ENCODE measurements at places on chromosomes 7 and 10. TPM values are rescaled to one million over a fixed set of nuclear protein-coding genes. Genes with fewer than 3 reads are reported as not detected.

- peaks cover 11% of the 10 kb centered on the region for H3K27me3 ChIP-seq
- H3K4me3 ChIP-seq, result no peak overlapping the region
- H3K36me3 ChIP-seq, result no peaks in the 10 kb centered on the region
- peaks cover 22% of the 10 kb centered on the region for H3K4me1 ChIP-seq
- no peak overlapping the region for H3K27ac ChIP-seq
Measured at GRCh38 chr10:44476409-44477045, 91.6 kb upstream of the CXCL12 start.

- H3K27ac ChIP-seq, result peak overlapping the region; percentile 89
- H3K27me3 ChIP-seq, result peaks cover 35% of the 10 kb centered on the region
- peaks cover 24% of the 10 kb centered on the region for H3K4me1 ChIP-seq
Measured at GRCh38 chr10:90871279-90871765, 452 bp upstream of the RPP30 start.

- no peak overlapping the region for H3K27ac ChIP-seq
- no peaks in the 10 kb centered on the region for H3K36me3 ChIP-seq
- H3K27me3 ChIP-seq, result no peaks in the 10 kb centered on the region
- H3K4me1 ChIP-seq, result no peaks in the 10 kb centered on the region
- DNase-seq, result no peak
- H3K4me3 ChIP-seq, result no peak overlapping the region
Measured at GRCh38 chr10:12299222-12299965, 50.0 kb upstream of the CAMK1D start.

GRCh38 chr7:151440799-151441445, 981 bp upstream of the CRYGN start:
- no peaks in the 10 kb centered on the region for H3K36me3 ChIP-seq
- peaks cover 26% of the 10 kb centered on the region for H3K4me1 ChIP-seq
- H3K27ac ChIP-seq, result no peak overlapping the region
- DNase-seq, result no peak
- H3K4me3 ChIP-seq, result no peak overlapping the region

DNA sequence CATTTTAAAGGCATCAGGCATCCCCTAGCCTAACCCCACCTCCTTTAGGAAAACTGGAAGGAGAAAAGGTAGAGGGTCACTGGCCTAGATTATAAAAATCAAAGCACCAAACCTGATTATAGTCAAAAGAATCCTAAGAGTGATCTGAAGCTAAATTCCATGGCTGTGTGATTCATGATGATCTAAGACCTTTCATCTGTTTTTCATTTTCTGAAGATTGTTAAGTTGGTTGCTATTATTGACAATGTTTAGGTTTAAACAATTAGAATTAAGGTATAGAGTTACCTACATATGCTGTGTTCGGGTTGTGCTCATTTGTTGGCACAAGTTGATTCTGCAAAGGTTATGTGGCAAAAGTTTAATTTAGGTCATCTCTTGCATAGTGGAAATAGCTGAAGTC, 148.7 kb downstream of the BICC1 start:
- no peak overlapping the region for H3K4me3 ChIP-seq
- peaks cover 17% of the 10 kb centered on the region for H3K36me3 ChIP-seq
- peak overlapping the region; percentile 78 for H3K27ac ChIP-seq
- peaks cover 56% of the 10 kb centered on the region for H3K4me1 ChIP-seq
- no peak for DNase-seq
- no peaks in the 10 kb centered on the region for H3K27me3 ChIP-seq

DNA sequence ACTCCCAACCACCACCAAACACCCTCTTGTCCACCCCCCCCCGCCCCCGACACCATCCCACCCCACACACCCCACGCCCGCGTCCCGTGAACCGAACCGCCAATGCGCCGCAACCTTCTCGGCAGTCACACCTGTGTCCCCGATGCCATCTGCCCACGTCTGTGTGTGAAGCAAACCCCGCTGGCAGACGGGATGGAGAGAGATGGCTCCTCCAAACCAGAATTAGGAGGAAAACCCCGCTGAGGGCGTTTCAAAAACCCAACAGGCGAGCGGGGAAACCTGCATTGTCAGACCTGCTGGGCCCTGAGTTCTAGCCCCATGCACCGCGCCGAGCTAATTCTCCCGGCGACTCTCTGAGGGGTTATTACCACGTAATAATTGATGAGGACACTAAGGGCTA, 28.6 kb upstream of the KCNK18 start:
- no peak overlapping the region for H3K4me3 ChIP-seq
- no peaks in the 10 kb centered on the region for H3K36me3 ChIP-seq
- no peak overlapping the region for H3K27ac ChIP-seq

- no peaks in the 10 kb centered on the region for H3K36me3 ChIP-seq
Measured at GRCh38 chr10:36171556-36171952, 529.5 kb upstream of the FZD8 start.

- H3K36me3 ChIP-seq, result peaks cover 31% of the 10 kb centered on the region
- DNase-seq, result no peak
- H3K4me1 ChIP-seq, result peaks cover 37% of the 10 kb centered on the region
- no peaks in the 10 kb centered on the region for H3K27me3 ChIP-seq
- H3K27ac ChIP-seq, result no peak overlapping the region
- no peak overlapping the region for H3K4me3 ChIP-seq
Measured at GRCh38 chr10:87960230-87960629, 96.8 kb downstream of the PTEN start.

DNA sequence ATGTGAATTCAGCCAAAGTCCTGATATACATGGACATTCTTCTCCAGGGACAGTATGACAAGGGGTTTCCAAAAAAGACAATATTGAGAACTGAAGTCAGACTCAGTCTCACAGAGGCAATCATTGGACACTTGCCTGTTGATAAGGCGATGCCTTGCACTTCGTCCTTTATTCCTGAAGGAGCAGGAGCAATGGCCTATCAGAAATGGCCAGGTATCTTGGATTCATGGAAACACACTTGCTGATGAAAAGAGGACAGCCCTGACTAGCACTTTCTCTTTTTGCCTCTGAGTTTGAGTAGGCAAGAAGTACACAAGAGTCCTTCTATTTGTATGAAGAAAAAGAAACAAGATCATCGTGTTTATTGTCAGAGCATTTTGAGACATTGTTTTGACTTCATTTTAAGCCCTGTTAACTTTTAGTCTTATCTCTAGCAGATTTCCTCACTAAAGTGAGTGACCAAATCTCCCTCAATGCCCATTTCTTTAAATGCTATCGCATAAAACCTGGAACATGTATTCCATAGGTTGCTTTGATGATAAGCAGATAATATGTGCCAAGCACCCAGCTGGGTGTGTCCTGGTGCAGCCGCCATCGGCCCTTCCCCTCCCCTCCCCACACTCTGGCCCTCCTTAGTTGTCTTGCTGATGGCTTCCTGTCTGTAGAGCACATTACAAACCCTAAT, 26.6 kb downstream of the ST8SIA6 start:
- peaks cover 13% of the 10 kb centered on the region for H3K27me3 ChIP-seq
- H3K27ac ChIP-seq, result no peak overlapping the region
- H3K36me3 ChIP-seq, result no peaks in the 10 kb centered on the region
- peaks cover 4% of the 10 kb centered on the region for H3K4me1 ChIP-seq
- H3K4me3 ChIP-seq, result no peak overlapping the region

DNA sequence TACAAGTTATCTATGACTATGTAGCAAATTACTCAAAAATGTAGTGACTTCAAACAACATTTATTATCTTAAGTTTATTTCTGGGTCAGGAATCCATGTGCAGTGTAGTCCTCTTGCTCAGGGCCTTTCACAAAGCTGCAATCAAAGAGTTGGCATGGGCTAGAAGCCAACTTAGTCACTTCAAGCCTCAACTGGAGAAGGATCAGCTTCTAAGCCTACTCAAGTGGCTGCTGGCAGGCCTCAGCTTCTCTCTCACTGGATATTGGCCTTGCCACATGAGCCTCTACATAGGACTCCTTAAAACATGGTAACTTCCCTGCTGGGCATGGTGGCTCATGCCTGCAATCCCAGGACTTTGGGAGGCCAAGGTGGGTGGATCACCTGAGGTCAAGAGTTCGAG, 5.0 kb upstream of the NFE2L3 start:
- H3K36me3 ChIP-seq, result no peaks in the 10 kb centered on the region
- H3K27me3 ChIP-seq, result peaks cover 43% of the 10 kb centered on the region
- no peak for DNase-seq
- H3K27ac ChIP-seq, result no peak overlapping the region

GRCh38 chr10:45581216-45581549, 91.4 kb downstream of the ZFAND4 start:
- DNase-seq, result no peak
- peaks cover 2% of the 10 kb centered on the region for H3K36me3 ChIP-seq
- H3K4me3 ChIP-seq, result no peak overlapping the region
- H3K27me3 ChIP-seq, result no peaks in the 10 kb centered on the region
- peaks cover 6% of the 10 kb centered on the region for H3K4me1 ChIP-seq
- no peak overlapping the region for H3K27ac ChIP-seq

- H3K36me3 ChIP-seq, result peaks cover 4% of the 10 kb centered on the region
- DNase-seq, result no peak
- H3K27me3 ChIP-seq, result no peaks in the 10 kb centered on the region
- H3K4me3 ChIP-seq, result no peak overlapping the region
Measured at GRCh38 chr7:54908760-54909438, 109.9 kb upstream of the EGFR start.

GRCh38 chr10:17782921-17783665, 26.1 kb upstream of the MRC1 start:
- H3K36me3 ChIP-seq, result no peaks in the 10 kb centered on the region
- peak overlapping the region; percentile 62 for H3K27ac ChIP-seq
- H3K4me1 ChIP-seq, result peaks cover 43% of the 10 kb centered on the region
- H3K4me3 ChIP-seq, result no peak overlapping the region
- H3K27me3 ChIP-seq, result no peaks in the 10 kb centered on the region
- no peak for DNase-seq

GRCh38 chr7:139731802-139732470, 45.9 kb downstream of the HIPK2 start:
- H3K4me1 ChIP-seq, result peaks cover 80% of the 10 kb centered on the region
- peak overlapping the region; percentile 94 for H3K27ac ChIP-seq
- H3K27me3 ChIP-seq, result no peaks in the 10 kb centered on the region
- no peak for DNase-seq

DNA sequence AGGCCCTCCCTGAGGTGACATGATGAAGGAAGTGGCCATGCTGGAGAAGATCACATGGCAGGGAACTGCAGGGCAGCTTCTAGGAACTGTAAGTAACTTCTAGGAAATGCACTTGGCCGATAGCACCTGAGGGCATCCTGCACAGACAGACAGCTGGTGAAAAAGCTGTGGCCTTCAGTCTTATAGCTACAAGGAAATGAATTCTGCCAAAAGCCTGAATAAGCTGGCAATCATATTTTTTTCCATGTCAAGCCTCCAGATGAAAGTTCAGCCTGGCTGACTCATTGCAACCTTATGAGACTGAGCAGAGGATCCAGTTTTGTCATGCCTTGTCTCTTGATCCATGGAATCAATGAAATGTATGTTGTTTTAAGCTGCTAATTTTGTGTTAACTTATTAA, 91.1 kb upstream of the CACNA2D1 start:
- no peaks in the 10 kb centered on the region for H3K27me3 ChIP-seq
- H3K36me3 ChIP-seq, result no peaks in the 10 kb centered on the region
- no peaks in the 10 kb centered on the region for H3K4me1 ChIP-seq
- H3K4me3 ChIP-seq, result no peak overlapping the region
- DNase-seq, result no peak

- no peak overlapping the region for H3K27ac ChIP-seq
- peak overlapping the region; percentile 59 for H3K4me3 ChIP-seq
- H3K27me3 ChIP-seq, result peaks cover 38% of the 10 kb centered on the region
- peaks cover 13% of the 10 kb centered on the region for H3K4me1 ChIP-seq
- DNase-seq, result no peak
- peaks cover 4% of the 10 kb centered on the region for H3K36me3 ChIP-seq
Measured at GRCh38 chr10:96124230-96125141, 5.6 kb upstream of the ZNF518A start.

GRCh38 chr7:130942211-130942964, 208.4 kb upstream of the KLF14 start:
- DNase-seq, result no peak
- H3K27ac ChIP-seq, result peak overlapping the region; percentile 75
- H3K4me1 ChIP-seq, result peaks cover 46% of the 10 kb centered on the region

DNA sequence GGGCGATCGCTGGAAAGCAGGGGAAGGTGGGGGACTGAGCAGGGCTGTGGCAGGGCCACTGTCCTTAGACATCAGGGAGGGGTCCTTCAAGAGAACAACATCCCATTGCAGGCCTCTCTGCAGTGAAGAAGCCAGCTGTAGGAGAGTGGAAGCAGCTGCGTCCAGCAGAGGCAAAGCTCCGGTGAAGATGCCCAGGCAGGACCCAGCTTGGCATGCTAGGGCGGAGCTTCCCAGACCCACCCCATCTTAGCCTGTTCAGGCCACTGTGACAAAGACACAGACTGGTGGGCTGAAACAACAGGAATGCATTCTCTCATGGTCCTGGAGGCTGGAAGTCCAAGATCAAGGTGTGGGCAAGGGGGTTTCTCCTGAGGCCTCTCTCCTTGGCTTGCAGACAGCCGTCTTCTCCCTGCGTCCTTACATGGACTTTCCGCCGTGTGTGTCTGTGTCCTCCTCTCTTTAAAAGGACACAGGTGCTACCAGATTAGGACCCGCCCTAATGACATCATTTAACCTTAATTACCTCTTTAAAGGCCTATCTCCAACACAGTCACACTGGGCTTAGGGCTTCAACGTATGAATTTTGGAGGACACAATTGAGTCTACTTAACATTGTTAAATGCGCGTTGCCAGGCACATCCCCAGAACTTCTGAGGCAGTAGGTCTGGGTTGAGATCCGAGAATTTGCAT, 178.1 kb upstream of the GRB10 start:
- no peak for DNase-seq
- H3K4me1 ChIP-seq, result peaks cover 17% of the 10 kb centered on the region
- H3K36me3 ChIP-seq, result no peaks in the 10 kb centered on the region
- peaks cover 5% of the 10 kb centered on the region for H3K27me3 ChIP-seq

- DNase-seq, result no peak
- peaks cover 3% of the 10 kb centered on the region for H3K4me1 ChIP-seq
- no peak overlapping the region for H3K4me3 ChIP-seq
- H3K36me3 ChIP-seq, result no peaks in the 10 kb centered on the region
Measured at GRCh38 chr10:57982091-57982490, 285.6 kb downstream of the IPMK start.

The RALA gene
- 30.5 TPM for total RNA-seq

The GRM8 gene
- 0.86 TPM for total RNA-seq

The SPAM1 gene
- total RNA-seq, result not detected

The TMEM176A gene
- not detected for total RNA-seq

The A1CF gene
- not detected for total RNA-seq

The RASSF4 gene
- 11.8 TPM for total RNA-seq

The CCDC172 gene
- total RNA-seq, result not detected

The HMX2 gene
- not detected for total RNA-seq

The GPR85 gene
- 0.10 TPM for total RNA-seq

The HECTD2 gene
- total RNA-seq, result 22.1 TPM

The OPN1SW gene
- total RNA-seq, result not detected

The TRIM50 gene
- not detected for total RNA-seq

All from osteocyte (in vitro differentiated cells).